ACHN (cell line): ENCODE measurements at places on chromosomes 3 and 15.

DNA sequence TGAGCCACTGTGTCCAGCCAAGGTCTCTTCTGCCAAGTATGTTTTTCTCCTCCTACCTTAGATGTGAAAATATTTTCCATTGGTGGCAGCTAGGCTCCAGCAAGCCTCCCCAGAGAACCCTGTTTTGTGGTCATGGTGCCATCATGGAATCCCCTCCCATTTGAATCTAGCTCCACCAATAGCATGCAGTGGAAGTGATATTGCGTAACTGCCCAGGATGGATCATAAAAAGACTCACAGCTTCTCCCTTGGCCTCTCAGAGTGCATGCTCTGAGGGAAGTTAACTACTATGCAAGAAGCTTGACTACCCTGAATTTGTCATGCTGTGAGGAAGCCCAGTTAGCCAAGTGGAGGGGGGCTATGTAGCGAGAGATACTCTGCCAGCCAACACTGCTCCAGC is 27.5 kb downstream of the CRYGS start:
- DNase-seq, result no peak

DNA sequence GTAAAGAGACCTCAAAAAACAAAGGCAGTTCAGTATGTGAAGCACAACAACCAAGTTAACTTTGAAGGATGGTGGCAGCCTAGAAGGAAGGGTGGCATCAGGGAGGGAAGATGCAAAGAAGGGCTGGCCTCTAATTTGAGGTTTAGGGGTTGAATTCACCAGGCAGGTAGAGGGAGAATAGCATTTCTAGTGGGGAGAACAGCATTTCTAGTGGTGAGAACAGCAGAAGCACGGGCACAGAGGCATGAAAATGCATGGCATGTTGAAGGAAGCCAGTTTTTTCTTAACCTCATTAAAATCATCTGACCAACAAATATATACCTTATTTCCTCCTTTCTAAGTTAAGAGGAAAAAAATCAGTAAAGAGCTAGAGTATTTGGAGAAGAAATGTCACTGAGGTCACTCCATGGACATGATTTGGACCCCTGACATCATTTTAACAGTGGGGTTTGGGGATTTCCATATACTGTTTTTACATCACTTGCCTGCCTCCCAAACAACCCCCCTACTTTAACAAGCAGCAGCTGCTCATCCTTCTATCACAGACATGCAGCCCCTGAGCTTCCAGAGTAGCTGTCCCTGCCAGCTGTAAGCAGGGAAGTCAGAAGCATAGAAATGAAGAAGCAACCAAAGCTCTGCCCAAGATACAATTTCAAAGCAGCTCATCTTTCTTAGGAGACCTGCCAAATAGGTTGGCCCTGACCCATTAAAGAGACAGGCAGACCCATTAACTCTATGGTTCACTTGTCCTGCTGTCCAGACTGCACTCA is 2.4 kb upstream of the POPDC2 start:
- DNase-seq, result no peak

- DNase-seq, result no peak
Observed at GRCh38 chr15:26697913-26698312, 75.0 kb downstream of the GABRB3 start.

DNA sequence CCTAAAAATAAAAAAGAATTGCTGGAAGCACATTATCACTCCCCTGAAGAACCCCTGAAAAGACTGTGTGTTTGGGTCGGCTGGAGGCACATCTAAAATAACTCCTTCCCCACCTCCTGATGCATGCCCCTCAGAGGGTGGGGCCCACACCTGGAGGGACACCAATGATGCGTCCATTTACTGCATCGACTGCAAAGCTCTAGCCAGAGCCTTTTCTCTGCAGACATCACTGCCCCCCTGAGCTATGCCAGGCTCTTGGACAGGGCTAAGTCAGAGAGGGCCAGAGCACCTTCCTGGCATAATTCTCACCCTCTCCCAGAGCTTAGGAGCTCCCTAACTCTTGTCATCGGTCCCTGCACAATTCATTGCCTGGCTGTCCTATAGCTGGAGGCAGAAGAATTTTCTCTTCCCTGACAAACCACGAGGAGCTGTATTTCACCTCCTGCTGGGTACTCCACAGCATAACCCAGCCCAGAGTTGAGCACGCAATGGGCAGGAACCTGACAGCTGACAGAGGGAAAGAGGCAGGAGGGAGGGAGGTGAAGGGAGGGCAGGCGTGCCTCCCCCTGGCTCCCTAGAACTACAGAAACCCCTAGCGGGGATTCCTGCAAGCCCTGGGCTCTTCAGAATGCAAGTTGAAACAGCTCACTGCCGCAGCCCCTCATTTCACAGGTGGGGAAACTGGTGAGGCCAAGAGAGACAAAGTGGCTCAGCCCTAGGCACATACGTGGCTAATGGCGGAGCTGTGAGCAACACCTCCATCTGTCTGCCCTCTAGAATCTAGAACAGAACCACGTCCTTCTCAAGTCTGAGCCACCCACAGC is 46.6 kb downstream of the XXYLT1 start:
- no peak for DNase-seq

- DNase-seq, result peak; percentile 58
Observed at GRCh38 chr3:98536456-98537017, 4.8 kb downstream of the GPR15 start.

DNA sequence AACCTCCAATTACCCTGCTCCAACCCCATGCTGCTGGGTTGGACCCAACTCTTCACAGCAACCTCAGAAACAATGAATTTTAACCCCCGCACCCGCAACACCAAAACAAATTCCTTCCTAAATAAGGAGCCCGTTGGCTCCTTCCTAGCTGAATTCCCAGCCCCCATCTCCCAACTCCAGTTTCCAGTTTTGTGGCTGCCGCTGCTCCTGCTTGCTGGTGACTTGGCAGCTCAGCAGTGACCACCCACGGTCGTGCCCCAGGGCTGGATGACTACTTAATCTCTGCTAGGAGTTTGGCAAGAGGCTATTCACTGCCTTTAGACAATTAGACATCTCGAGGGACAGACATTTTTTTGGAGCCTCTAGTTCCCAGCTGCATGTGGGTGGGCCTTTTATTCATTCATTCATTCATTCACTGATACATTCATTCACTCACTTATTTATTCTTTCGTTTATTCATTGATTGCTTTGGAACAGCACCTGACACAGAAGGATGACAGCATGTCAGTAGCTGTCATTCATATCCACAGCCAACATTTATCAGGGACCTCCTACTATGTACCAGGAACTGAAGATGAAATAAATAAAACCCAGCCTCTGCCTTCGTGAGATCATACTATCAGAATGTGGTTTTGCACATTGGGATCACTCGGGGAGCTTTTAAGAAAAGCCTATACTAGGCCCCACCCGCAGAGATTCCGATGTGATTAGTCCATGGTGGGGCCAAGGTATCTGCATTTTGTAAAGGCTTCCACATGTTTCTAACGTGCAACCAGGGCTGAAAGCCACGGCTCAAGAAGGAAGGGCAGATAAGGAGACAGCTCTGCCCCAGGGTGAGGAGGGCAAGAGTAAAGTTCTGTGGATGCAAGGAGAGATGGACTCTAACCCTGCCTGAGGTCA is 256.5 kb downstream of the SHQ1 start:
- DNase-seq, result no peak

DNA sequence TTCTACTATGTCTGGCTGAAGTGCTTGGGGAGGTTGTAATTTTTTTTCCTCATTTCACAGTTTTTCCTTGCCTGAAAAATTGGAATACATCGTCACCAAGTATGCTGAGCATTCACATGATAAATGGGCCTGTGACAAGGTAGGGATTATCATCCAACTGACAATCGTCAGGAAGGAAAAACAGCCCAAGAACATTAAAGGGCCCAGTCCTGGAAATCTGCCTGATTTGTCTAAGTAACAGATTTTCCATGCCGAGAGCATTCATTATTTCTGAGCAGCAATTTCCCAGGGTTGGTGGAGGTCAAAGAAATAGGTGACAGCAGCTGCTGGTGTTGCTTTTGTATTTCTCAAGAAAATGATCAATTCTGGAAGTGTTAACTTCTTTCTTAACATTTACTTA is 226.0 kb upstream of the CHRM5 start:
- DNase-seq, result no peak

DNA sequence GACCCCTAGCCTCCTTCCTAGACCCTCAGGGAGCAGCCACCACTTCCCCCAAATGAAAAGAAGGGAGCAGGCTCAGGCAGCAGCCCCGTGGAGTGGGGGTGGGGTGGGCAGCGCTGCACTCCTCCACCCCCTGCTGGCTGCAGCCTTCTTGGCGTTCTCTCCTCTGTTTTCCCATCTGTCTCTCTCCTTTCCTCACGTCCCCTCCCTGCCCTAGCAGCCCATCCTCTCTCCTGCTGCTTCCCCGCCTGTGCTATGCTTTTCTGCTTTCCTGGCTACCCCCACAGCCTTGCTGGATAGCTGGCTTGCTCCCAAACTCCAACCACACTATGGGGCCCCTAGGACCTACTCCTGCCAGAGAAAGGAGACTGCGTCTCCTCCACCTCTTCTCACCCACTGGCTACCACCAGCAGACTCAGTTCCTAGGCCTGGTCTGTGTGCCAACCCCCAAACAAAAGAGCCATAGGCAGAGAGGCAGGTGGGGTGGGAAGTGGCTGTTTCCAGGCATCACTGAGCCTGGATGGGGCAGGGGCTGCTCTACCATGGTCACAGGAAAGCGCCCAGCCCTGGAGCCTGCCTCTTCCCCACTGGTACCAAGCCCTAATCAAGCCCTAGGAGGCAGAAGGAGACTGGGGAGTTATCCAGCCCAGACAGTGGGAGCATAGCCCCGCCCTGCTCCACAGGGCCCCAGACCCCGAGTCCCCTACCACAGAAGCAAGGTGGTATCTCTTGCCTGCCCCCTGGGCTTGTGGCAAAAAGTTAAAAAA is 3.4 kb upstream of the DISP2 start:
- peak; percentile 44 for DNase-seq

DNA sequence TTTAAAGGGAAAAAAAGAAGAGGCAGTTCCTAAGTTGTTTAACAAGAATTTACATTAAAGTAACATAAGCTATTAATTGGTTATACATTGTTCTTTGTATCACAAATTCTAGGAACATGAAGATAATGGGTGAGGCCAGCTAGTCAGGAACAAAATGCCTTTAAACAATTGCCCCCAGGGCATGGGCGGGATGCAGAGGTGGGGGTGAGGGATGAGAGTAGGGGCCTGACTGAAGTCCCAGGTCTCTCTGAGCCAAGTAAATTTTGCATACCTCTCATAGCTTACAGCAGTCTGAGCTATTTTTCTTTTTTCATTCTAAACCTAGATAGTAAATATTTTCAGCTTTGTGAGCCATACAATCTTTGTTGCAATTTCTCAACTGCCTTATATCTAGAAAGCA is 77.8 kb upstream of the RNU6-1 start:
- DNase-seq, result no peak

- DNase-seq, result no peak
Observed at GRCh38 chr15:56456229-56456628, 8.7 kb downstream of the MNS1 start.

DNA sequence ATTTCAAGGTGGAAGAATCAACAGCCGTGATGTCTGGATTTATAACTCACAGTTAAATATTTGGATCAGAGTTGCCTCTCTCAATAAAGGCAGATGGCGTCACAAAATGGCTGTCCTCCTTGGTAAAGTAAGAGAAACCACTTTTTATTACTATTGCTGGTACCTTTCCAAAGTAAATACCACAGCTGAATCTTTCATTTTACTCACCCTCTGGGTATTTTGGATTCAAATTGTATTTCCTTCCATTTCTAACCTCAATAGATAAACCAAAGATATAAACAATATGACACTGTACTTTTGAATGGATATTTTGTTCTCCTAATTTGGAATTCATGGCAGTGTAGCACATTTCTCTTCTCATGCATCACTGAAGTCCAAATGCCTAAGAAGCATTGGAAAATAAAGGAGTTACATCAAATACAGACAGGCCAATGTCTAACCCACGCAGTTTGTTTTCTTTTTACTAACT is 29.5 kb downstream of the KLHL24 start:
- peak; percentile 2 for DNase-seq

DNA sequence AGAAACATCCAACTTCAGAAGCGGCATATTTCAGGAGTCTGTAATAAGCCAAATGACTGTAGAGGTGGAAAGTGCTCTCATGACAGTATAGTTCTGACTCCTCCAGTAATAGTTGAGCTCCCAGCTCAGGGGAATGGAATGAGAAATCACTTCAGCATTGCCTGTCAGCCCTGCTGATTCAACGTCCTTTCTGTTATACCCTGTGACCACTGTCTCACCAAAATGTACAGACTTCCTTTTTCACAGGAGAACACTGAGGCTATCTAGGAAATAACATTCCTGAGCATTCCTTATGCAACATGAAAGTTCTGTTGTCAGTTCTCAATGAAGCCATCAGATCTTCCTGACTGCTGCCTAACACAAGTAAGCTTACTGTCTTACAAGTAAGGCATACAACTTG is 284.5 kb upstream of the MME start:
- DNase-seq, result peak; percentile 64

- no peak for DNase-seq
Observed at GRCh38 chr15:69896606-69897005, 201.1 kb downstream of the TLE3 start.

GRCh38 chr15:68430471-68431036 is 1.4 kb downstream of the ITGA11 start:
- DNase-seq, result no peak

GRCh38 chr15:89937365-89938350 is 24.9 kb upstream of the ARPIN start:
- no peak for DNase-seq

DNA sequence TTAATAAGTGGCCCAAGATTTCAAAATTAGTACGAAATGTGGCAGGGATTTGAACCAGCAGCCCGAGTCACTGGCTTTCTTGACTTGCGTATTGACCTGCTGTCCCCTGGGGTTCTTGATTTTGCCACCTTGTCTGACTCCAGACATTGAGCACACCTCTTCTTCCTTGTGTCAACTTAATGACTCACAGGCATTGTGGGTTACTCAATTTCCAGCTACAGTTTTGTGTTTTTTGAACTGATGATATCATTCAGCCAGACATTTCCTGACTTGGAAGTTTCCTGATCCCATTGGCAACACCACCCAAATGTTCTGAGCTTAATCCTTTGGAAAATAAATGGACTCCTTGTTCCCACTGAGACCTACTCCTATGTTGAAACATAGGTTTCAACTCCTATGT is 64.2 kb downstream of the MOBP start:
- peak; percentile 8 for DNase-seq

GRCh38 chr3:147735616-147736015 is 326.5 kb downstream of the ZIC1 start:
- no peak for DNase-seq

- no peak for DNase-seq
Observed at GRCh38 chr3:132847849-132848625, 125.8 kb upstream of the NPHP3 start.

- no peak for DNase-seq
Observed at GRCh38 chr15:31390777-31391486, 64.3 kb downstream of the KLF13 start.

- no peak for DNase-seq
Observed at GRCh38 chr15:70297465-70298058, 199.8 kb upstream of the TLE3 start.

GRCh38 chr3:128999102-128999501 is 2.0 kb upstream of the EFCC1 start:
- no peak for DNase-seq

DNA sequence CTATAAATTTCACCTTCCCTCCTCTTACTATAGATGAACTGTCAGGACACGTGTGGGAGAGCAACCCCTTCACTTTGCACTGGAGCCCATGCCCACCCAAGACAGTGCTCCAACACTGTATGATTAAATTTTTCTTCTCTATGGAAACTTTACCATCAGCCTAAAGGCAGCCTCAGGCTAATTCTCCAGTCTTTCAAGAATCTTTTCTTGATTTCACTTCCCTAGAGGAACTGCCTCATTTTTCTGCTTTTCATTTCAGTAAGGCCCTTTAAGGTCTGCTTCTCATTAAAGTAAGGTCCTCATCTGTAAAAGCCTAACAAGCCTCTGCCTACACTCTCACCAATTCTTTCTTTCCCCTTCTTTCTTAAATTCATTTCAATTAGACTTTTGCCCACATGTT is 137.3 kb downstream of the KCNMB2 start:
- DNase-seq, result no peak
